ENCODE measurements at places on chromosomes 4 and X.

DNA sequence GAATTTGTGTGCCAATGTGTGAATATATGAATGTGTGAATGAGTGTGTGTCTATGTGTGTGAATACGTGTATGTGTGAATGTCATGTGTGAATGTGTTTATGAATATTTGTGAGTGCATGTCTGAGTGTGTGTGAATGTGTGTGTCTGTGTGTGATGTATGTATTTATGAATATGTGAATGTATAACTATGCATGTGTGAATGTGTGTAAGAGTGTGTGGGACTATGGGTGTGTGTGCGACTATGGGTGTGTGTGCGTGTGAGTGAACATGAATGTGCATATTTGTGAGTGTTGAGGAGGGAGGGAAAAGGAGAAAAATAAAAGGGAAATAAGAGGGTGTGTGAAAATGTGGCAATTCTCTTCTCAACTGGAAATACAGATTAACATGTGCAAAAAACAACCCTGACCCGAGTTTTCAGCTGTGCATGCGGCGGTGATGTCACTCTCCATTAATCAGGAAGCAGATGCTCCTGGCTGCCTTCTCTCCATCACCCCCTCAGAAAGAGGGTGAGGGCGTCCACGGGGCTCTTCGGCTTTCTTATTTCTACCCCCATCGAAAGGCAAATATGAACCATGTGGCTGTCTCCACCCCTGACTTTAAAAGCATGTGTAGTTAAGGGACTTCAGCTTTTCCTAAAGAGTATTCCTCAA, 219.8 kb downstream of the MAML3 start:
- no peak for DNase-seq

DNA sequence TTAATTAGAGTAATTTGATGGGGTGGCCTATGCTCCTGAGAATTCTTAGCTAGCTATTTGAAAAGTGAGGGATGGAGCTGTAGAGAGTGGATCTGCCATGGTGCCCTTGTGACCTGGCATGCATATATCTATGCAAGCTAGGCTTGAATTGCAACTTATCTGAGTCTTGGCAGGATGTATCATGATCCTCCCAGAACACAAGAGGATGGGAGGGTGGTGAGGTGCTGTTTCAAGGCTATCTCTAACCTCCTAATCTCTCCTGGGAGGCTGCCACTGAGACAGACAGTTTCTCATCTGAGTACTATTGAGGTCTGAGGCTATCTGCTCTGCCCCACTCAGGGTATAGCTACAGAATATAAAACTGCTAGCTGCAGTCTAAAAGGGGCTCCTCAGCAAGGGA, 56.6 kb downstream of the BRCC3 start:
- no peak for DNase-seq

- no peak for DNase-seq
These were observed 50.2 kb downstream of the WDR44 start for GRCh38 chrX:118396113-118396512.

DNA sequence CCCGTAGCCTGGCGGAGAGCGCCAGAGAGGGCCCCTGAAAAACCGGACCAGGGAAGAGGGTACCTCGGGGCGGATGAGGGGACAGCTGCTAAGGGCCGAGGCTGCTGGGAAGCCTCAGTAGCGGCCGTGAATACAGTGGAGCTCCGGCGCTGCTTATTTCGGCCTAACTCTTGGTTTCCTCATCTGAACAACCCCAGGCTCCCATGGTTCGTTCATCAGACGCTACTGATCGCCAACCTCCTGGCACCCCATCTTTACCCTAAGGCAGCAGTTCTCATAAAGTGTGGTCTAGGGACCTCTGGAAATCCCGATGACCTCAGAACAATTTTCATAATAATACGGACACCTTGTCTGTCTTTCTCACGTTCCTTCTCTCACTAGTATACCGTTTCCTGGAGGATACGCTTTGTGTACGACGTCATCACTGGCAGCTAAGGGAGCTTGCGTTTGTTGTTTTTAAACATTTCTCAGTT, 645 bp upstream of the RAB28 start:
- DNase-seq: no peak

- DNase-seq: no peak
These were observed 186.5 kb upstream of the NRK start for GRCh38 chrX:105635794-105636193.

DNA sequence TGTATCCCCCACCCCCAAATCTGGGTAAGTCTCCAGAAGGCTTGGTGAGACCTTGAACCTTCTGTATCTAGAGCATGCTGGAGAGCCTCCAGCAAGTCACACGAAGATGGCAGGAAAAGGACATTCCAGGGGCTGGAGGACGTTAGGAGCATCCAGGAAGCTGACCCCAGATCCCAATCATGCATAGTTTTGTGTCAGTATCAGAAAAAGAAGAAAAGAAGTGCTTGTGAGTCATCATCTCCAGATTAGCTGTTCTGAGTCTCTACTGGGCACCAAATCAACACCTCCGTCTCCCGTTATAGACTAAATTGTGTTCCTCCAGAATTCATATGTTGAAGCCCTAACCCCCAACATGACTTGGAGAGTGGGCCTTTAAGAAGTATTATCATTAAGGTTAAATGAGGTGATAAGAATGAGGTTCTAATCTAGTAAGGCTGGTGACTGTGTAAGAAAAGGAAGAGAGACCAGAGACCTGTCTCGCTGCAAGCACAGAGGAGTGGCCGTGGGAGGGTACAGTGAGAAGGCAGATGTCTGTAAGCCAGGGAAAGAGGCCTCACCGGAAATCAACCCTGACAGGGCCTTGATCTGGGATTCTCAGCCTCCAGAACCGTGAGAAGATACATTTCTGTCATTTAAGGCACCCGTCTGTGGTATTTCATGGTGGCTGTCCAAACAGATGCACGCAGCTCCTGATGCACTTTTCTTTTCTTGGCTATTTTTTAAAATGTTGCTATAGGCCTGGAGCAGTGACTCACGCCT, 38.1 kb upstream of the CLDN24 start:
- peak; percentile 27 for DNase-seq

DNA sequence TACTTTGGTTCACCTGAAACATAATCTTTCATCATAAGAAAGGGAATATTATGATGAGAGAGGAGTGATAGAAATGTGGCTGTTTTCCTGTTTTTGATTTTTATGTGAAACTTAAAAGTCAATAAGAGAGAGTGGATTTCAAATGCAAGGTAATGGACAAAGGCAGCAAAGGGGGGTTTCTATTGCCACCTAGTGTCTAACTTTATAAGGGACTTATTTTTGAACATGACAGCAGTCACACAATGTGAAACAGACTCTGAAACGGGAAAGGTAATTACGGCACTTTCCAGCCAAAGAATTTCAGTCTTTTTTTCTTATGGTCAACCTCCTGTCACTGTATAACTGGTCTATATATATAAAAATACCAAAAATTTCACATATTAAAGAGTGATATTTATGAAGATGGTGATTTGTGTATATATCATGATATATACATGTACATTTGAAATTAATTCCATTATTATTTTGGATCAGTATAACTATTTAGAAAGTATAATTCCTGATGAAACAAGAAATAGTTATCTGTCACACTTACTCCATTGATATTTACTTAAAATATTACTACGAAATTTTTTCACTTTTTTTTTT, 127.1 kb downstream of the FBXO8 start:
- DNase-seq: peak; percentile 12

DNA sequence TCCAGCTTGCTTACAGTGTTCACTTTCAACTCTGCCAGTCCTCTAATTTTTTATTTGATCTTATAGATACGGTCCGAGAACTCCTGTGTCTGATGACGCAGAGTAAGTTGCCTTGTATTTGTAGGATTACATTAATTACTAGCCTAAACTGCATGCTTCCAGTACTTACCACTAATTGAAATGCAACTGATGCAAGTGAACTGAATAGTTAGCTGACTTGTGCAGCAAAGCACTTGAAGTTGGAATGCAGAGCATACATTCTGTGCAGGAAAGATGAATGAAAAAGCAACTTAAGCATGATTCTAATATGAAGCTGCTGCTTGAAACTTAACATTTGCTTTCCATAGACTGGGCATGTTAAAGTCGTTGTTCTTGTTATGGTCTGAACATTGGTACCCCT, 100.9 kb downstream of the LIMCH1 start:
- DNase-seq: no peak

DNA sequence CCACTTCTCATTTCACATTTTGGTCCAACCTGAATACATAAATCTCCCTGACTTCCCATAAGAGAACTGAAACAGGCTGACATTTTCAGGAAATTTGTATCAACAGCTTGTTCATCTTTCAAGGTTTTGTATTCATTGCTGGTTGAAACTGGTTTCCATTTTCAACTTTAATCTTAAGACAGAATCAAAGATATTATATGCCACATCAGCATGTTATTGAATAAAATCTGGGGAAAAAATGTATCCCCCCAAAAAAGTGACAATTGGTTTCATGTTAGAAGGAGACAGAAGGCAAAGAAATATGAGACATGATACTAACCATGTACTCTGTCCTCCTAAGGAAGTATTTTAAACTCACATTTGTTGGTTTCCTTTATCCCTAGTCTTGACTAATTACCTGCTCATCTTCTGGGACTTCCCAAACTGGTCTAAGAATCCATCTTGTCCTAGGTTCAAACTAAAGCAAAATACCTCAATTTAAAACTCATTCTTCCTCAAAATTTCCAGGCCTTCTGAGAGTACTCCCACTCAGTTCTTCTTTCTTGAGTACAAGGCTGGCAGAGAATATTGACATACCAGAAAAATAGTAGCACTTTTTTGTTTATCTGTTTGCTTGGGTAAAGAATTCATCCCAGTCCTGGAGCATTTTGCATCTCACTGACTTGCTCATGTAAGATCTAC, 3.1 kb upstream of the ANTXR2 start:
- DNase-seq: no peak

GRCh38 chrX:21266949-21267348, 107.3 kb upstream of the CNKSR2 start:
- DNase-seq: no peak

GRCh38 chr4:73575660-73576059, 44.6 kb downstream of the RASSF6 start:
- no peak for DNase-seq
